ENCODE measurements at places on chromosomes 11 and 22. TPM values are rescaled to one million over a fixed set of nuclear protein-coding genes. Genes with fewer than 3 reads are reported as not detected.

Gene KRTAP5-1
- total RNA-seq, result not detected

DNA sequence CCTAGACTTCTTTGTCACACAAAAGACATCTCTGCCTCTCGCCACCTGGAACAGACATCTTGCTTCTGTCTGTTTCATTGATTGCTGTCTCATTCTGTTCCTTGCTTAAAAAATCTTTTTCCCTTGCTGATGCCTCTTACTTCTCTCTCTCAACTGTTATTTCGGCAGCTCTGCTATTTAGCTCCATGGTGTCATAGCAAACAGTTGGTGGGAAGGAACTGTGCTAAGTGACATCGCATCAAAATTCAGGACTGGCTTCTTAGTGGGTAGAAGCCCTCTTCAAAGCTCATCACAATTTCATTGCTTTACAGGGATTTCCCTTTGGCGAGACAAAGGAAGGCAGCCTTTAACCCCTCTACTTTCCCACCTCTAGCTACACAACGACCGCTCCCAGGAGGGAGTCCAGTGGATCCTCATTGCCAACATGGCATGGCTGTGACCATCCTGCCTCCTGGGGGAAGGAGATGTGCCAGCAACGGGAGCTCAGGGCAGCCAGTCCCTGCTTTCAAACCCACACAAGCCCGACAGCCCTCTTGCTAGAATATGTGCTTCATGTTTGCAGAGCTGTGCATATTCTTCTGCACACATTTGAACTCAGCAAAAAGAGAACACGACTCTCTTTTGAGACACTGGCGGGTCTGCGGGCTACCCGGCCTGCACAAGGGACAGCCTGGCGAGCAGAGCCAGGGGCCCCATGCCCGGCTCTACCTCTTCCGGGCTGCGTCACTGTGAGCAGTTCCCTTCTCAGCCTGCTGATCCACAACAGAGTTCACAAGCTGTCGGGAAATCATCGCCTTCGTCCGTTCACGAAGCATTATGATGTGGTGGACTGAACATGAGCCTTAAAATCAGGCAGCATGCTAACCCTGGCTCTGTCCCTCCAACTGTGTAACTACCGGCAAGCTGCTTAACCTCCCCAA is 51.1 kb upstream of the JAM3 start:
- no peak overlapping the region for H3K27ac ChIP-seq
- no peaks in the 10 kb centered on the region for H3K36me3 ChIP-seq
- no peak for DNase-seq
- no peaks in the 10 kb centered on the region for H3K4me1 ChIP-seq
- H3K27me3 ChIP-seq, result no peaks in the 10 kb centered on the region

GRCh38 chr11:11923828-11924227 is 82.1 kb downstream of the USP47 start:
- H3K27ac ChIP-seq, result no peak overlapping the region
- H3K27me3 ChIP-seq, result no peaks in the 10 kb centered on the region
- no peak for DNase-seq
- no peaks in the 10 kb centered on the region for H3K4me1 ChIP-seq
- H3K36me3 ChIP-seq, result no peaks in the 10 kb centered on the region

DNA sequence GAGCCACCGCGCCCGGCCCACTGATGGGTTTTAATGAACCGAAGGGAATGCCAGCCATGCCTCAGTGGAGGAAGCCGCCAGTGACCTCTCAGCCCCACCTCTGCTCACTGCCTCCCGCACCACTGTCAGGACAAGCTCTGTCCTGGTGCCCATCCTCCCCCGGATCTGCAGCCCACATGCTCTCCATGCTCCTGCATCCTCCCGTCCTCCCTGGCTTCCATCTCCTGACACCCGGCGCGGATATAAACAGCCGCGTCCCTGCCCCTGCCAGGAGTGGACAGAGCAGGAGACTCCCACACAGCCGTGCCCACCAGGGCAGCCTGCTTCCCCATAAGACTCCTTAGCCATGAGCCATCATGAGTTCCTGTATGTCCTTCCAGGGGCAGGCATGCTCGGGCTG is 26.9 kb downstream of the MACROD1 start:
- DNase-seq, result no peak
- H3K27ac ChIP-seq, result no peak overlapping the region
- no peaks in the 10 kb centered on the region for H3K27me3 ChIP-seq
- peaks cover 9% of the 10 kb centered on the region for H3K4me1 ChIP-seq
- H3K4me3 ChIP-seq, result no peak overlapping the region

DNA sequence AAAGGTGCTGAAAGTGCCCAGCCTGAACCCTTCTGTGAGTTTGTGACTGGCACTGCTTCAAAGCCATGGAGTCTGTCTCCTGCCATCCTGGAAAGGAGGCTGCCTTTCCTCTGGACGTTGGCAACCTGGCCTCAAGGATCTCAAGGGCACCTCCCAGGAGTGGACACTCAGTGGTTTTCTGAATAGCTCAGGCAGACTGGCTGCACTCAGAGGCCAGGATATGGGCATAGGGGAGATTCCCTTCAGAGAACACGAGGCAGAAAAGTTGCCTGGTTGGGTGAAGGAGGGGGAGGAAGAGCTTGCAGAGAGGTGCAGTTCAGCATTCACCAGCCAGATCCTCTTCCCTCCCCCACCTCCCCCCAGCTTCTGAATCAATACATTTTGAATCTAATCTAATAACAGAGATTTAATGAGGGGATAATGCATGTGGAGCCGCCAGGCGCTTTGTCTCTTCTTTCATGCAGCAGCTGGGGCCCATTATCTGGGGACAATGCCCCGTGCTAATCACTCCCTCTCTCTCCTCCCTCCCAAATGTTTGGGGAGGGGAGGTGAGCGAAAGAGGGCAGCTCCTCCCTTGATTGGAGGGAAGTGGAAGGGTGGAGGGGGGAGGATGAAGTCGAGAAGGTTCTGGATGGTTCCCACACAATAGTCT is 17.7 kb downstream of the HTR3A start:
- no peak overlapping the region for H3K4me3 ChIP-seq
- H3K36me3 ChIP-seq, result no peaks in the 10 kb centered on the region
- H3K27ac ChIP-seq, result no peak overlapping the region
- H3K4me1 ChIP-seq, result no peaks in the 10 kb centered on the region
- H3K27me3 ChIP-seq, result no peaks in the 10 kb centered on the region

- no peaks in the 10 kb centered on the region for H3K36me3 ChIP-seq
- no peak overlapping the region for H3K4me3 ChIP-seq
- no peaks in the 10 kb centered on the region for H3K27me3 ChIP-seq
- no peaks in the 10 kb centered on the region for H3K4me1 ChIP-seq
- no peak overlapping the region for H3K27ac ChIP-seq
These were observed 4.2 kb downstream of the FAR1 start for GRCh38 chr11:13672576-13673210.

All from prostate gland (tissue), 2 donors.